ENCODE measurements at places on chromosomes 5 and 9. TPM values are rescaled to one million over a fixed set of nuclear protein-coding genes. Genes with fewer than 3 reads are reported as not detected.

DNA sequence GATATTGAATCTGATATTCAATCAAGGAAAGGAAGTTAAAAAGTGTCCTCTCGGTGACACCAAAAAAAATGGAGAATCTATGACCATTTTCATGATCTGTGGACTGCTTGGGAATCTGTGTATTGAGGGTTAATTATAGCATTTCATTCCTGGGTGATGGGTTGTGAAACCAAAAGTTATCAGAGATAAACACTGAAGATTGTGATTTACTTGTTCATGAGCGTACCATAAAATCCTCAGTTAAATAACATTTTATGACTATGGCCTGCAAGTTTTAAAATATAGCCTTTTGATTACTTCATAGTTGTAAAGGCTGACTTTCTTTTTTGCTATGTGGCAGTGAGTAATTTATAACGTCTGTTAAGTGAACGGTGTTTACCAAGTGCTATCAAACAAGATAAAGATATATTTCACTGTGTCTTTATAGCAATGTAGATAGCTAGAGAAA lies 267.9 kb upstream of the SEMA6A start:
- no peak for DNase-seq

TPPP gene
- not detected for total RNA-seq

C1QTNF3 gene
- 4.6 TPM for total RNA-seq

DNA sequence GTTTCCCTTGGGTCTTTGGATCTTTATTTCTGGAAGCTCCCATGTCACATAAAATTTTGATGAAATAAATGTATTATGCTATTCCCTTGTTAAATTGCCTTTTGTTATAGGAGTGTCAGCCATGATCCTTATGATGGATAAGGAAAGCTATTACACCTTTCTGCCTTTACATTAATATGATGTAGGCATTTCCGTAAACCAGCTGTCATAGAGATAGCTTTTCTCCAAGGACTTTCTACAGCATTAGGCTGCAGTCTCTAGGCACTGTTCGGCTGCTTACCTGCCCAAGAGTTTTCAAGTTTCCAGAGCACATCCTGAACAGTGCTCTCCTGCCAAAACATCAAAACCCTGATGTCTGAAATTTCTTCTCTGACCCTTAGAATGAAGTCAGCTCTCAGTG lies 87.4 kb downstream of the HAPLN1 start:
- no peak for DNase-seq

- no peak for DNase-seq
Observed at GRCh38 chr5:120910629-120911028, 446.5 kb downstream of the PRR16 start.

DNA sequence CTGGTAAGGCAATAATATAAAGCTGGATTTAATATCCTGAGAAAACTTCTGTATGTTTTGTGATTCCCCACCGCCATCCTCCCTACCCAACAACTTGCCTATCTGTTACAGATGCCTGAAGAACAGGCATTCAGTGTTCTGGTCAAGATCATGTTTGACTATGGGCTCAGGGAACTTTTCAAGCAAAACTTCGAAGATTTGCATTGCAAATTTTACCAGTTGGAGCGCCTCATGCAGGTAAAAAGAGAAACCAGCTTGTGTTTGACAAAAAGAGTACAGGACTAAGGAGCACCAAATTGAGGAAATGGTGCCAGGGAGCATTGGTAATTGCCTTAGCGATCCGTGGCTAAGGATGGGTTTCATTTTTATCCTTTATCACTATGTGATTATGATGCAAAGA lies 40.0 kb downstream of the GPR21 start:
- no peak for DNase-seq

GRCh38 chr9:100670719-100671118 lies 92.8 kb downstream of the CAVIN4 start:
- DNase-seq = no peak

- DNase-seq = no peak
Observed at GRCh38 chr5:33675958-33676464, 215.8 kb downstream of the ADAMTS12 start.

GRCh38 chr9:93154293-93154903 lies 20.3 kb upstream of the NINJ1 start:
- DNase-seq = no peak

LAMC3 gene
- not detected for total RNA-seq

DNA sequence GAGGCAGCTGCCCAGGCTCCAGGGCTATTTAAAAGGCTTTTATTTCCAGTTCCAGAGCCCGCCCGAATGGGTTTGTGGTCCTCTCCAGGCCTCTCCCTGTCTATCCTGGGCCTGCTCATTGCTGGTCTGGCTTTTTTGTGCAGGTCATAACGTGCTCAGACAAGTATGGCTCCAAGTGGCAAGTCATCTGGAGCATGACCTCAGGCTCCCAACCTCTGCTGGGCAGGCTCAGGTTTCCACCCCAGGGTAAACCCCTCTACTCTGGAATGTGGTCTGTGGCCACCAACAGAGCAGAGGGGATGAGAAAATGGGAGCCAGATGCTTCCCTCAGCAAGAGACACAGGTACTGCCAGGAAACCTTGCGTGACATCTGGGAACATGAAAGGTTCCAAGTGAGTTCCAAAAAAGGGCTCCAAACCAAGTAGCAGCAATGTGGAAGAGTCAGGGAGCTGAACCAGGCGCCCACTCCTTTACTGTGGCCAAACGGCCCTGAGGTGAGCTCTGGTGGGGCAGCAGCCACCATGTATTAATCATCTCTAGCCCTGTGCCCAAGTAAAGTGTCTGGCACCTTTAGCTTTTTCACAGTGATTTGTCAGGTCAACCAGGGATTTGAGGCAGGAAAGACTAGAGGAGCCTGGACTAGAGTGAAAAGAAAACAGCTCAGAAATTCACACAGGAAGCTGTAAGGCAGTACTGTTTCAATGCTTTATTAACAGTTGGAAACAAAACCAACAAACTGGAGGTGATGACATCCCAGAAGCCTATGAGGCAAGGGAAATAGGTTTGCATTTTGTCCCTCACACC lies 25.7 kb downstream of the PCDHGC5 start:
- DNase-seq = no peak

PPP3R2 gene
- total RNA-seq = not detected

DNA sequence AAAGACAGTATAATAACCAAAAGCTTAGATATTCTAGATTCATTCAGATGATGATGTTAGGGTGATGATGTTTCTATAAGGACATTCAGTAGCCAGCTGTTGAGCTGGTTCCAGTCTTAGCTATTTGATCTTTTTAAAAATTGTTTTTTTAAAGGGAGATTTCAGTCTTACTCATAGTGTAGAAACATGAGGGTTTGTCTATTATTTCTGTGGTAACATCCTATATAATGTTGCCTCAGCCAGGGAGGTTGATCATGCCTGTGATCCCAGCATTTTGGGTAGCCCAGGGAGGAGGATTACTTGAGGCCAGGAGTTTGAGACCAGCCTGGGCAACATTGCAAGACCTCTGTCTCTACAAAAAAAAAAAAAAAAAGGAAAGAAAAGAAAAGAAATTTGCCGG lies 167.8 kb downstream of the DOCK2 start:
- DNase-seq = no peak

GRCh38 chr5:53302529-53302928 lies 177.9 kb upstream of the FST start:
- no peak for DNase-seq

GRCh38 chr5:146291421-146292074 lies 47.1 kb upstream of the POU4F3 start:
- DNase-seq = peak; percentile 59

DNA sequence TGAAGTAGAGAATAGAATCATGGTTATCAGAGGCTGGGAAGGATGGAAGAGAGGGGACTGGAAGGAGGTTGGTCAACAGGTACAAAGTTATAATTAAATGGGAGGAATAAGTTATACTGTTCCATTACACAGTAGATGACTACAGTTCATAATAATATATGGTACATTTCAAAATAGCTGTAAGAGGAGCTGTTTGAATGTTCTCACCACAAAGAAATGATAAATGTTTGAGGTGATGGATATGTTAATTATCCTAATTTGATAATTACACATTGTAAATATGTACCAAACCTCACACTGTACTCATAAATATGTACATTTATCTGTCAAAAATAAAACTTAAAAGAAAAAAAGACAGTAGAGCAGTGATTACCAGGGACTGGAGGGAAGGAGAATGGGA lies 12.9 kb upstream of the PLAC8L1 start:
- DNase-seq = no peak

DNA sequence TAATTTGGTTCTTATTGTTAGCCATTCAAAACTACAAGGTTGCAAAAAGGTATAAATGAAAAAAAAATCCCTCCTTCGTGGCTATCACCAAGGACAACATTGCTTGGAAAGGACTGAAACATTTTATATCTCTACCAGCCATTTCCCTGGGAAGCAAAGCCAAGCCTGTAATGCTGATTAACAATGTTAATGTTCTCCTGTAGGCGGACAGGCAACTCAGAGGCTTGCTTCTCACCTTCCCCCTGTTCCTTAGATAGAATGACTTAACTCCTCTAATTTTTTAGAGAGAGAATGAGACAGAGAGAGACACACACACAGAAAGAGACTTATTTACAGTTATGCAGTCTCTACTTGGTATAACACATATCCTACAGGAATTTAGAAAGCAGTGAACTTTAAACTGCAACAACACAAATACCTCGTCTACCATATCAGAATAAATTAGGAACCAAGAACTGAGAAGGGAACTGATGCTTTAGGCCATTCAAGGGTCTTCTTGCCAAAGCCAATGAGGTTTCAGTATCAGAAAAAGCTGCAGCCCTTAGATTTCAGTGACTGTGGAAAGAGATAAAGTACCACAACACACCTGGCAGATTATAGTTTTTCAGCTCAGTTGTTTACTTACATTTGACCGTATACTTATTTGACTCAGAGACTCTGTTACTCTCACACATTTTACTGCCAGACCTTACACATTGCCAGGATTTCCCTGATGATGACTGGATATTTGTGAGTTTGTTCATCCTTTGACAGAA lies 20.9 kb upstream of the MAN2A1 start:
- no peak for DNase-seq

DNA sequence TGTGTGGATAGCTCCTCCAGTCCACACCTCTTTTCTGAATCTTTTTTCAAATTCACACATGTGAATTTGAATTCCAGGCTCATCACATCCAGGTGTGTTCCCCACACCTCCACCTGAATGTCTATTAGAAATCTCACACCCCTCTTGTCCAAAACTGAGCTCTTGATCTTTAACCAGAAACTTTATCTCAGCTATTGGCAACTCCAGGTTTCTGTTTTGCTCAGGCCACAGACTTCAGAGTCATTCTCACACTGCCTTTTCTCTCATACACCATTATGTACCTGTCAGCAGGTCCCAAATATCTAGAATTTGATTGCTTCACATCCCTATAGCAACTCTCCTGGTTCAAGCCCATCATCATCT lies 11.6 kb downstream of the NIPSNAP3B start:
- no peak for DNase-seq

DNA sequence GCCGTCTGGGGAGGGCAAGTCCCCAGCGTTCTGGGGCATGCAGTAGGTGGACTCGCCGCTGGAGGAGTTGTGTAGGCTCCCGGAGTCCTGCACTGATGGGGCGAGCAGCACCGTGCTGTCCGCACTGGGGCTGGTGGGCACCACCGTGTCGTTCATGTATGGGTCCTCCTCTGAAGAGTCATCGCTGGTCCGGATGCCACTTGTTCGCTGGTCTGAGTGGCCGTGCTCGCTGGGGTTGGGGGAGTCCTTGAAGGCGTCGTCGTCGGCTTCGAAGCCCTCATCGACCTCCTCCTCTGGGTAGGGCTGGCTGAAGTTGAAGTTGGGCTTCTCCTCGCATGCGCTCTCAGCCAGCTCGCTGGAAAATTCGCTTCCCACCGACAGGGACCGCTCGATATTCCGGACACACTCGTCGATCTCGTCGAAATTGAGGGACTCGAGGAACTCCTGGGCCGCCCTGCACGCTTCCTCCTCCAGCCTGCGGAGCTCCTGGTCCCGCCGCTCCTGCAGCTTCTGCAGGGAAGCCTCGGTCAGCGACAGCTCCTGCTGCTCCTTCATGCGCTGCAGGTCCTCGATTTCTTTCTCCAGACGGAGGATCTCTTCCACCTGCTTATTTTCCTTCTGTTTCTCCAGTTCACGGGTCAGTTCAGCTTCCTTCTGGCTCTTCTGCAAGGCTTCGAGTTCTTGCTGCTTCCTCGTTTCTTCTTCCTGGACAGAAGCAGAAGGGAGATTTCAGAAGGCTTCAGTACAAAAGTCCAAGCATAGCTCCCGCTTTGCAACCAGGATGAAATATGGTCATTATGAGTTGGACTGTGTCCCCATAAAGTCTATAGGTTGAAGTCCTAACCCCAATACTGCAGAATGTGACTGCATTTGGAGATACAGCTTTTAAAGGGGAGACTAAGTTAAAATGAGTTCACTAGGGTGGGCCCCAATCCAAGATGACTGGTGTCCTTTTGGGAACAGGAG lies 84.6 kb upstream of the RETREG1 start:
- DNase-seq = no peak

DNA sequence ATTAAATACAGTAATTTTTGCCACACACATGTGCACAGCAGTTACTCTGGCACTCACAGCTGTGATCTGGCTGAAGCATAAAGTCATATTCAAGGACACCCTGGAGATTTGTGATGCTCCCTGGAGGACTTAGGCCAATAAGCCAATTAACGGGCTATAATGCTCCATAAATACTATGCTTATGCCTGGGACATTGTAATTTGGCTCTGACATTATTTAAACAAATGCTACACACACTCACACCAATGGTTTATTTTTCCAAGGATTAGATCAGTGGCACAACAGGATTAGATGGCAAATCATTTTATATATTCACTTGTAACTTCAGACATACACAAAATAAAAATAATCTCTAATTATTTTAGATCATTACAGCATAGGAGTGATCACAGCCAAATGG lies 111.2 kb downstream of the LMNB1 start:
- no peak for DNase-seq

DMRT3 gene
- not detected for total RNA-seq

ENTPD2 gene
- total RNA-seq = not detected

DNA sequence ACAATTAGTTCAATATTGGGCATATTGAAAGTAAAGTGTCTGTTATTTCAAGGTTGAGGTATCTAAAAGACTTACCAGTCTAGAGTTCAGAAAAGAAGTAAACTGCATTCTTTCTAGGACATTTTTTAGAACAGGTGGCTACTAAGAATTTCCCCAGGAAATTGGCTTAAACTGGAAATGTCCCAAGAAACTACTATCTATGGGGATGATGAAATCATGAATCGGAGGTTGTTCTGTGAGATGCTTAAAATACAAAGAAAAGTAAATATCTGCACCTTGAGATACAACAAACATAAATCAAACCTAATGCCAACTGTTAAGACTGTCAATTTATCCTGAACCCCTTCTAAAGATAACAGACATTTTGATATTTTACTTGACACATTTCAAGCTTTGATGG lies 226.5 kb upstream of the NREP start:
- DNase-seq = no peak

- DNase-seq = no peak
Observed at GRCh38 chr5:130720355-130720754, 444.7 kb downstream of the HINT1 start.

DNA sequence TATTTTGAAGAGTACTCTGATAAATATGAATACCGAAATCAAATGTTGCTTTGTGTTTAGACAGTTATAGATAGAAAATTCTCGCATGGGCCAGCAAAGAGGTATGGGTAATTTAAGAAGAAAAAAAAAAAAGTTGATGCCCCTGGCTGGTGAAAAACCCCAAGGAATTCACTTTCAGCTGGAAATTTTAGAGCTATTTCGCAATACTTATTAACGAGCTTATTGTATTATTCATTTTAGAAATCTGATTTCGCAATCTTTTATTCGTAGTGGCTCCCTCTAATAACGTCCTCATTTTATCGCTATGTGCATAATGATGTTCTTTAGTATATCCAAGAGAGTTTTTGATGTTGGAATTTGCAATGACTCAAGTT lies 18.5 kb upstream of the FER start:
- no peak for DNase-seq

All from natural killer cell treated with Interleukin-12 subunit alpha and Interleukin-12 subunit beta and Interleukin-15 and Interleukin-18, amount 100 ng/mL, for 72 hours (primary cell).